Bronchial epithelial cell (primary cell): ENCODE measurements at places on chromosomes 3 and 15. TPM values are rescaled to one million over a fixed set of nuclear protein-coding genes. Genes with fewer than 3 reads are reported as not detected.

C3orf49 gene
- not detected in 2 replicates for total RNA-seq

GRCh38 chr15:98850961-98851572 is 156.5 kb downstream of the PGPEP1L start:
- DNase-seq, result peak; percentile 63

DNA sequence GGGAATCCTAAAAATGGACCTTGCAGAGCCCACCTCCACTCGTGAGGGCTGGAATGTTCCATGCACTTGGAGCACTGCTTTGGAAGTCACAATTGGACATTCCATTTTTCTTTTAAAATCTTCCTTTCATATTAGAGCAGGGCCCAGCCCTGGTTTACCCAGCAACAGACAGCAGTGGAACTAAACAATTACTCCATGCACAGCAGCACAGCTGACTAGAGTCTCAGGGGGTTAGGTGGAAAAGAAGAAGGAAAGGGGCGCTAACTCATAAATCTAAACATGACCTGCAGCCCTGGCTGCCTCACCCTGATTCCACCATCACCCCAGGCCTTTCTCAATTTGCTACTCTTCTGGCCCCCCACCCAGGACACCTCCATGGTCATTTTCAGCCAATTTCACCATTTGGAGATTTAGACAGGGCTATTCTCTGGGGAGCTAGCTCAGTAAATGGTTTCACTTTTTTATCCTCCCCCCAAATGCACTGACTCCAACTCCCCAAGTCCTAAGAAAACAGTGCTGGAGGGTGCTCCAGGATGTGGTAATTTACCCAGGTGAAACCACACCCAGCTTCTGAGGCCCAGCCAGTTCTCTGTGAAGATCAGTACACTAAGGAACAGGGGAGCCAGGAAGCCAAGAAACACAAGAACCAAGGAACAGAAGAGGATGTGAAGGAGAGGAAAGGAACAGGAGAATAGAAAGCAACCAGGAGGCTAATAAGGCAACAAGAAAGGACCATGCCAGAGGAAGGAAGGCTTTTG is 1.6 kb upstream of the LRRC31 start:
- peak; percentile 52 for DNase-seq

DNA sequence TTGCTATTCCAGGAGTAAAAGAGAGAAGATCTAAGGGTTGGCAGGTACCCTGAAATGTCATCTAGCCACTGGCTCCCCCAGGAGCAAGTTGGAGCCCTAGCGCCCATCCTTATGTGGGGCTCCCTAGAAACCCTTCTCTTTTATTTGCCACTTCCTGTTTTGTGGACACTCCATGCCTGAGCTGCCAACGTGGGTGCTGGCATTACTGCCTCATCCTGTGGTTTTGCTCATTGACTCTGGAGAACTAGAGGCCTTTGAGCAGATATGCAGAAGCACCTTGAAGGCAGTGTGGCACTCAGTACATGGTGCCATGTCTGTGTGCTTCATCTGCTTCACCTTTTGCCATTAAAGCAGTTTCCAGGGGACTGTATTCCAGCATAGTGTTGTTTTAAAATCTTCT is 8.1 kb downstream of the EDEM1 start:
- DNase-seq, result peak; percentile 64

CELF6 gene
- under 0.01 TPM in 1 of 2 replicates, not detected in the other for total RNA-seq

- DNase-seq, result peak; percentile 56
These were observed 224.0 kb downstream of the SLCO3A1 start for GRCh38 chr15:92077353-92078085.

GRCh38 chr3:60185161-60185560 is 1066.1 kb downstream of the FHIT start:
- no peak for DNase-seq

DNA sequence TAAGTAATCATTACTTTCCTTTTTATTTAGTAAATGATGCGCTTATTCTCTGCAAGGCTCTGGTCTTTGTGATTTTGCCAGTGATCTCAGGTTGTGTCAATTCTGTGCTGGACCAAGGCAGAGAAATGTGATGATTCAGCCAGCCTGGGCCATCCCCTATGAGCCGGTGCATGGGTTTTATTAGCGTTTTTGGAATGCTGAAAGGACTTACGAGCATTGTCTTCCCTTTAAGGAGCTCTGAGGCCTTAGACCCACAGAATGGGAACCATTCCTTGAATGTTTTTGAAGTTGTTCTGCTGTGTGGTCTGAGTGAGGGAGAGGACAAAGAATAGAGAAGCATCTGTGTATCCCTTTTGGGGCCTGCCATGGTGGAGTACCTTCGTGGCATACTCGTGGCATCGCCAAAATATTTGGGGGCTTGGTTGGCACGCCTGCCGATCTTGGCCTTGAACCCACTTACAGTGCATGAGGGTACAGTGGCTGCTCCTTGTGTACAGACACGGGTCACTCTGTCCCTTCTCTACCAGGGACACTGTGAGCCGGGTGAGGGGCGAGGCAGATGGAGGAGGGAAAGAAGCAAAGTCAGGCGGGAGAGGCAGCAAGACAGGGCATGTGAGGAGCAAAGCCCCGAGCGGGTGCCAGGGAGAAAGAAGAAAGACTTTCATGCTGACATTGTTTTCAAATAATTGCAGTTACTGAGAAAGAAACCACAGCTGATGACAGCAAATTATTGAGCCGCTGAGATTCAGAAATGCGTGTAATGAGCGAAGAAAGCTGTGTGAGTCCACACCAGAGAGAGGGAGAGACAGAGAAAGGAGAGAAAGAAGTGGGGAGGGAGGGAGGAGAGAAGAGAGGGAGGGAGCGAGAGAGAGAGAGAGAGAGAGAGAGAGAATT is 269.4 kb upstream of the RGMA start:
- no peak for DNase-seq

DNA sequence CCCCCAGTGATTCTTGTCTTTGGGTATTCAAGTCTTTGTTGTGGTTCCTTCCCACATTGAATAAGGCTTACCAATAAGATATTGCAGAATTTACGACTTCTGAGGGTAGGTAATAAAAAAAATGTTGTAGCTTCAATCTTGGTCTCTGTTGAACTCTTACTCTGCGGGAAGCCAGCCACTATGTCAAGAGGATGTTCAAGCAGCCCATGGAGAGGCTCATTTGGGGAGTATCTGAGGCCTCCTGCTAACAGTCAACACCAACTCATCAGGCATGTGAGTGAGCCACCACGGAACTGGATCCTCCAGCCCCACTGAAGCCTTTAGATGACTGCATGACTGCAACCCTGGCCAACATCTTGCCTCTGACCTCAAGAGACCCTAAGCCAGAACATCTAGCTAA is 3.2 kb upstream of the TBC1D23 start:
- no peak for DNase-seq

PLCH1 gene
- 0.13 and 0.26 TPM in 2 replicates for total RNA-seq

ACP3 gene
- 1.6 and 7.0 TPM in 2 replicates for total RNA-seq

GRCh38 chr3:26714485-26714884 is 91.9 kb downstream of the LRRC3B start:
- no peak for DNase-seq

DNA sequence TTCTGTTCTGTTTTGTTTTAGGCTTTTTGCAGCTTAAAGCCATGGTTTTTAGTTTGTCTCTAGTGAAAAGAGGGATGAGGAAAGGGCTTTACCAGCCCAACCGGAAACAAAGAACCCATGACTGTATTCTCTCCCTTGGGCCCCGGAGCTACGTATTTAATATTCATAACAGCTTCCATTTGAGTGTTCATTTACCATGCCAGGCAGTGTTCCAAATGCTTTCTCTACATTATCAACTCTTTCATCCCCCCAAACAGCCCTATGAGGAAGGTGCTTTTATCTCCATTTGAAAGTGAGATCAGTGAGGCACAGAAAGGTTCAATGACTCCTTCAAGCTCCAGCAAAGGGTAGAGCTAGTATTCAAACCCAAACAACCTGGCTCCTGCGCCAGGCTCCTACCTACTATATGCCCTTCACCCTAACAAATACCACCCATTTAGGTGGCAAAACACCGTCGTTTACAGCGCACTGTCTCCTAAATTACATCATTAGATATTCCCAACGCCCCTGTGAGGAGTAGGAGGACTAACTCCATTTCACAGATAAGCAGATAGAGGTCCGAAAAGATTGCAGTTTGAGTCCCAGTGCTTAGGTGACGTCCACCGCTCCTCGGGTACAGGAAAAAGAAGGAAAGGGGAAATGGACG is 27.9 kb downstream of the GTPBP8 start:
- DNase-seq, result peak; percentile 43

GRCh38 chr3:143002083-143002712 is 828 bp downstream of the U2SURP start:
- peak; percentile 38 for DNase-seq

GRCh38 chr3:194476784-194477183 is 10.0 kb downstream of the ATP13A3 start:
- DNase-seq, result no peak

- peak; percentile 41 for DNase-seq
These were observed 38.7 kb upstream of the MGA start for GRCh38 chr15:41621200-41622193.

DNA sequence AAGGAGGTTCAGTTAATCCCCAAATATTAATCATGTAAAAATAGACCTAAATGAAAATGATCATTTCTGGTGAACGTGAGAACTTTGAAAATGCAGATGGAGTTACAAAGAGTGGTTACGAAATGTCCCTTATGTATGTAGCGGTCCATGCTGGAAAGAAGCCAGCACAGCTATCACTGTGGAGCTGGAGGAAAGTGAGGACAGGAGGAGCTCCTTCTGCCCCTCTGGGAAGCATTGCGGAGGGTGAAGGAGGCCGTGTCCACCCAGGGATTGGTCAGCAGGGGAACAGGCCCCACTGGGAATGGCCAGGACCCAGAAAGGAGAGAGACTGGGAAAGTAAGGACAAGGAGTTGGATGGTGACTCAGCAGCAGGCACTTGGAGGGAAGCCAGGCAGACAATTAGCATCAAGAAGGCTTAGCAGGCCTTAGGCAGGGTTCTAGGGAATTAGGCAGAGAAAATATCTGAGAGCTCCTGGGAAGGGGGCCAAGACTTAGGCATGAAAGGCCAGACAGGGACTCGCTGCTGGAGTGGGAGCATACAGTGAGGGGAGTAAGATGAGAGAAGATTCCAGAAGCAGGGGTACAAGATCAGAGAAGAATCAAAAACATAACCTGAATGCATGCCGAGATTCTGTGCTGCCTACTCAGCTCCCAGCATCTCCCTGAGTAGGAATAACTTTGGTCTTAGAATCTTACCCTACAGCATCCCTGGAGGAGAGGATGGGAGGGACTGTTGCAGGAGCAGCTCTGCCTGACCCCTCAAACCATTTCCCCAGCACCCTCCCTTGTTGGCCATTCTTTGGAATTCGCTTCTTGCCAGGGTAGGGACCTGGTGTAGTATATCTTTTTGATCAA is 171.0 kb upstream of the UMPS start:
- DNase-seq, result peak; percentile 90

GRCh38 chr15:42404461-42405235 is 45.3 kb downstream of the CAPN3 start:
- DNase-seq, result no peak

DNA sequence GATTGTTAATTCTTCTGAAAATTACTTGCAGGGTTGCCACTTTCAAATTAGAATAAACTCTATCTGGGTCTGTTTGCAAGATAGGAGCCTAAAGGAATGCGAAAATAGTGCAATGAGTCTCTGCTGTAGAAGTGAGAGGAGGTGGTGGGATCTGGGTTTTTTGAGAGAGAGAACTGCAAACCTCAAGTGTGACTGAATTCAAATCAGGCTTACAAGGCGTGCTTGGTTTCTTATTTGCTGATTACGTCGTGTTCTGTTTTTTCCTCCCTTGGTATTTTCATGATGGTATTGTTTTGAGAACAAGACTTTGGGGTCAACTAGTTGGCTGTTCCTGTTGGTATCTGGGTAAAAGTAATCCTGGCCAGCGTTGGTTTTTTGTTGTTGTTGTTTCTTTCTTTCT is 490.9 kb upstream of the CFAP20DC start:
- DNase-seq, result no peak

- no peak for DNase-seq
These were observed 25.9 kb downstream of the RNF111 start for GRCh38 chr15:59013246-59013873.

- DNase-seq, result no peak
These were observed 71.9 kb upstream of the CHRNB4 start for GRCh38 chr15:78712797-78713515.

WDR5B gene
- total RNA-seq, result 3.9 and 4.4 TPM in 2 replicates

GRCh38 chr3:112167758-112168157 is 34.7 kb upstream of the GCSAM start:
- no peak for DNase-seq

TPRG1 gene
- total RNA-seq, result 1.6 and 2.4 TPM in 2 replicates

RNU5B-1 gene
- total RNA-seq, result not detected in 2 replicates

DNA sequence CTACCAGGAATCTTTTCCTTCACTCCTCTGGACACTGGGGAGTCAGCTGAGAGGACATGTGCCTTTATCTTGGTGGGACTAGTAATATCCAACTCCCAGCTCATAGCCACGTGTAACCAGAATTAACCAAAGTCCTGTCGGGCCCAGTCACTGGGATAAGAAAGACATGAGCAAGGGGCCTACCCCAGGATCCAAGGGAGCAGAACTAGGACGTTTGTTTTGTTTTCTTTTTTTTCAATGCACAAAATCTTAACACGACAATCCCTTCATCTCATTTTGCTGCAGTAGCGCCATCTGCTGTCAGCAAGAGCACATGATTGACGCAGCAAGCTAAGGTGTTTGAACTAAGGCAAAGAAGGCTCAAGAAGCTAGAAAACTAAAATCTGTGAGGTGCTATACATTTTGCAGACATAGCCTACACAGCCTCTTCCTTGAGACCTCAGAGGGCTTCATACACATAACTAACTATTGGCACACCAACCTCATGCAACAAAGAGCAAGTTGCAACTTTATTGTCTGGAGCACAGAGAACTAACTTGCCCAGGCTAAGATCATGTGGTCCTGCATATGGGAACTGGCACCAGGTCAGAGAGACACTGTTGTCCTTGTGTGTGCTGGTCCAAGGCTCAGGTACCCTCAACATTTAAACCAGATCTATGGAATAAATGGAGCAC is 43.6 kb downstream of the RLBP1 start:
- peak; percentile 65 for DNase-seq

- no peak for DNase-seq
These were observed 679 bp downstream of the IQGAP1 start for GRCh38 chr15:90388462-90389380.

KCNMB3 gene
- total RNA-seq, result 0.38 and 1.1 TPM in 2 replicates

- no peak for DNase-seq
These were observed 13.3 kb downstream of the STAC start for GRCh38 chr3:36393563-36393962.

SEMA3B gene
- 2.3 and 7.1 TPM in 2 replicates for total RNA-seq

- DNase-seq, result no peak
These were observed 36.4 kb upstream of the MYZAP start for GRCh38 chr15:57555270-57555669.

- no peak for DNase-seq
These were observed 79.6 kb upstream of the NSMCE3 start for GRCh38 chr15:29349196-29349595.

PIF1 gene
- 0.26 and 0.51 TPM in 2 replicates for total RNA-seq

- DNase-seq, result no peak
These were observed 165.1 kb downstream of the IL5RA start for GRCh38 chr3:2945121-2945520.

GRCh38 chr15:101614001-101614585 is 38.1 kb downstream of the TM2D3 start:
- no peak for DNase-seq

DNA sequence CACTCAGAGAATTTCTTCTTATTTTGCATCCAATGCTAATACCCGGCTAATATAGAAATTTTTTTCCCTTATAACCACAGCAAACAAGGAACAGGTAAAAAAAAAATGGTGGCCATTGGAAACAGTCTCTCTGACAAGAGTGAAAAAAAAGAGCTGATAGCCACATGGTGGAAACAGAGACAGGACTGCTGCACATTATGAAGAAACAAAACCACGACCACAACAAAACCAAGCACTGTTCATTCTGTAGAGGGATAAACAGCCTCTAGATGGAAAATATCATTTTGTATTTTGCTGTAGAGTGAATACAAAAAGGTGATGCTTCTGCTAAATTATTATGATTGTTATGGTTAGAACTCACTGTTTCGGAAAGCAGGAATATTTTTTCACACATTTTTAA is 686.2 kb downstream of the NLGN1 start:
- DNase-seq, result no peak
